Activated naive CD8-positive, alpha-beta T cell treated with anti-CD3 and anti-CD28 coated beads, Interleukin-2, amount 10 ng/mL, durations not matched to agents 7 days and 5 days (primary cell): ENCODE measurements at places on chromosomes 1 and 21. TPM values are rescaled to one million over a fixed set of nuclear protein-coding genes. Genes with fewer than 3 reads are reported as not detected.
A peak's percentile ranks its signal among the peaks of the same experiment; 100 is the strongest.

- peaks cover 10% of the 10 kb centered on the region for H3K27me3 ChIP-seq
- no peak for DNase-seq
- H3K4me1 ChIP-seq, result peaks cover 15% of the 10 kb centered on the region
- H3K4me3 ChIP-seq, result no peak overlapping the region
Observed at GRCh38 chr1:205668951-205669340, 11.4 kb downstream of the SLC45A3 start.

DNA sequence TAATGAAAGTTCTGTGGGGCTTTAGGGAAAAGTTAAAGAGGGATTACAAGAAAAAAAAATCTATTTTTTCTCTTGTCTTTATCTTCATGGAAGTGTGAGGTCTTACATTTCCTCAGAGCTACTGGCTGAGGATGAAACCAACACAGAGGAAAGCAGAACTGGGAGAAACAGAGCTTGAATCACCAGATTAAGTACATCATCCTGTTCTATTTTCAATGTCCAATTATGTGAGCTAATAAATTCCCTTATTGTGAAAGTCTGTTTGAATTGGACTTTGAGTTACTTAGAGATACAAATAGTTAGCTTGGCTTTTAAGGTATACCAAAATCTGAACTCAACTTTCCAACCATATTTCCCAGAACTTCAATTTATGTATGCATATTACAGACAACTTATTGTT lies 69.2 kb downstream of the LPGAT1 start:
- no peak overlapping the region for H3K27ac ChIP-seq
- peaks cover 34% of the 10 kb centered on the region for H3K36me3 ChIP-seq
- no peak overlapping the region for H3K4me3 ChIP-seq
- H3K27me3 ChIP-seq, result no peaks in the 10 kb centered on the region
- H3K4me1 ChIP-seq, result no peaks in the 10 kb centered on the region

DNA sequence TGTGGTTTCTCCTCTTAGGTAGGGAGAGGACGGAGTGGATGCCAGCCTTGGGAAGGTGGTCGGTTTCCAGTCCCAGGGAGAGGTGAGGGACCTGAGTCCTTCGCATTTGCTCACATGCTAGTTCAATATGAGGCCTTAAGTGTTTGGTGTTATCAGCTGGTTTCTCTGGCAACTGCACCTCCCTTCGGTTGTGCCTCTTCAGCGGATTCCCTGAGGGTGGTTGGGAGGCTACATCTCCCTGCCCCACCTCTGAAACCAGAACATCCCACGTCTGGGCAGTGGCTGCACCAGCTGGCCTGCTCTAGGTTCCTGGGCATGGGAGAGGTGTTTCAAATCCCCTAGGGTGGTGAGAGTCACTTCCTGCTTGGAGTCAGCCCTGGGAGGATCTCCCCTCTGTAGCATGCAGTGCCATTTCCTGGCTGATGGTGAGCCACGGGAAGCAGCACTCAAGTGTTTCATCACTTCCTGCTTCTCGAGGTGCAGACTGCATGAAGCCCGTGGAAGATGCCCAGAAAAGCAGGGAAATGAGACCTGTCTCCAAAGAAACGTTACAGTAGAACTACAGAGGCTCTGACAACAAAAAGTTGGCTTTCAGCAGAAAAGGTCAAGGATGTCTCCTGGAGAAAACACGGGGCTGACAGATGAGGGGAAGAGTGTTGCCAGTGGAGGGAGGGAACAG lies 4.5 kb downstream of the TMEM125 start:
- H3K4me3 ChIP-seq, result peak overlapping the region; percentile 74
- H3K4me1 ChIP-seq, result peaks cover 23% of the 10 kb centered on the region
- H3K27ac ChIP-seq, result peak overlapping the region; percentile 100
- peak; percentile 56 for DNase-seq

The OR6K3 gene
- not detected for total RNA-seq

GRCh38 chr1:194084755-194085154 lies 898.3 kb upstream of the B3GALT2 start:
- H3K27ac ChIP-seq, result no peak overlapping the region
- H3K36me3 ChIP-seq, result no peaks in the 10 kb centered on the region
- H3K4me1 ChIP-seq, result peaks cover 2% of the 10 kb centered on the region

DNA sequence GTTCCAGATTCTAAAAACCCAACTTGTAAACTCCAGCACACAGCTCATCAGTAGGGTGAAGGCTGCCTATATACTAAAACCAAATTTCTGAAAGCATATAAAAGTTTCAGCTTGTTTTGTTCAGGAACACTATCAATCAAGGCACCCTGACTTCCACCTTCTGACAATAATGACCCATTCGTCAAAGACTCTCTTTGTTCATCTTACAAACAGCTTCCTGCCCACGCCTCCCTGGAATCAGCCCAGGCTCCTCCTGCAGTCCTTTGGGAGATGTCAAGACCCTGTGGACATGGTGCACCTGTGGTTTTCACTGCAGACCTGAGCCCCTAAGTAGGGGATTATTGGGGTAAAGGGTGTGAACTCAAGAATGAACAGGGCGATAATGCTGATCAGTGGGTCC lies 178.9 kb upstream of the CAMK1G start:
- peaks cover 15% of the 10 kb centered on the region for H3K27me3 ChIP-seq
- no peak overlapping the region for H3K27ac ChIP-seq
- no peaks in the 10 kb centered on the region for H3K4me1 ChIP-seq
- H3K36me3 ChIP-seq, result no peaks in the 10 kb centered on the region

DNA sequence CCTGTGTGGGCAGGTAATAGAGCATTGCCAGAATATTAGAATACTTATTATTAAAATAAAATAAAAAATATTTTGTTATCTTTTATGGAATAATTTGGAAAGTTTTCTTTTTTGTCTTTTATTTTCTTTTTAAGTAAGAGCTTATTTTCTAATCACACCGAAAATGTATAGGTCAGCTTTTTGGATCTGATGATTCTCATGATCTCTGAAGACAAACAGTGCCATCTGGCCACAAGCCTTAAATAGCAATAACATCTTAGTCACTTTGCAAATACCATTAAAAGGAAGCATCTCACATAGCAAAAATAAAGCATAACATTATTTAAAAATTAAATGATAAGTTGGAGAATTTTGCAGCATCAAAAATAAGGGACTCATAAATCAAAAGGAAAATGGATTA lies 213.8 kb downstream of the PLA2G4A start:
- no peak overlapping the region for H3K4me3 ChIP-seq
- no peaks in the 10 kb centered on the region for H3K36me3 ChIP-seq
- H3K4me1 ChIP-seq, result no peaks in the 10 kb centered on the region

DNA sequence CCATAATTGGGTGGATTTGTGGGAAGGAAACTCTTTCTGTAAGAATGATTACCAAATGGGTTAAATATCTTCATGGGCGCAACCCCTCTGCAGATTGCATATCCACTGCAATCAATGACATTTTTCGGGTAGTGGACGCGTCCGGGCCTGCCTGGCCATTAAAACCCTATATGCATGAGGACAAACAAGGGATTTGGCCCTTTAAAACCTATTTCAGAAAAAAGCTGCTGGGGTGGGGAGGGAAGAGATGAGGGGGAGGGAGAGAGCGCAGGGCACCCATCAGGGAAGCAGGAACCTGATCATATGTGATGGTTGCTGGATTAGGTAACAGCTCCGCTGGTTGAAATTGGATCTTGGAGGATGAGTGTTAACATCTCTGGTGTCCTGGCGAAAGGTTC lies 228.8 kb downstream of the PBX1 start:
- H3K27ac ChIP-seq, result no peak overlapping the region
- no peak for DNase-seq
- no peak overlapping the region for H3K4me3 ChIP-seq
- no peaks in the 10 kb centered on the region for H3K36me3 ChIP-seq
- peaks cover 4% of the 10 kb centered on the region for H3K4me1 ChIP-seq

GRCh38 chr1:111920221-111921024 lies 69.0 kb downstream of the KCND3 start:
- no peak overlapping the region for H3K27ac ChIP-seq
- no peak overlapping the region for H3K4me3 ChIP-seq
- H3K4me1 ChIP-seq, result no peaks in the 10 kb centered on the region
- no peak for DNase-seq
- peaks cover 16% of the 10 kb centered on the region for H3K27me3 ChIP-seq
- no peaks in the 10 kb centered on the region for H3K36me3 ChIP-seq

DNA sequence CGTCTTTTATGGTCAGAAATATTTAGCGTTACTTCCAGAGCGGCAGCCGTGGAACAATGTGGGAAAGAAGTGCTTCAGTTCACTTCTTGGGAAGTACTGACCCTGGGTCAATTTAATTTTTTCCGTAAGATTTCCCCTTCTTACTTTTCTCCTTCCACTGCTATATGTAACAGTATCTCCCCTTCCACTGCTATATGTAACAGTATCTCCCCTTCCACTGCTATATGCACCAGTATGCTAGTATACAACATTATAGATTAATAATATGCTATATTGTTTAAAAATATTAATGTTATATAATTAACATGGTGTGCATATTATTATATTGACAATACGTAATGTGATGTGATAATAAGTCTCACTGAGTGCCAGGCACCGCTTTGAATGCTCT lies 69.7 kb upstream of the ERG start:
- no peak overlapping the region for H3K4me3 ChIP-seq
- H3K4me1 ChIP-seq, result no peaks in the 10 kb centered on the region
- no peak for DNase-seq
- no peaks in the 10 kb centered on the region for H3K27me3 ChIP-seq
- H3K27ac ChIP-seq, result no peak overlapping the region

- peak overlapping the region; percentile 92 for H3K4me3 ChIP-seq
- peak overlapping the region; percentile 97 for H3K27ac ChIP-seq
- no peaks in the 10 kb centered on the region for H3K27me3 ChIP-seq
- peaks cover 2% of the 10 kb centered on the region for H3K36me3 ChIP-seq
- peaks cover 32% of the 10 kb centered on the region for H3K4me1 ChIP-seq
Observed at GRCh38 chr1:155192346-155193274, 15.1 kb downstream of the THBS3 start.

DNA sequence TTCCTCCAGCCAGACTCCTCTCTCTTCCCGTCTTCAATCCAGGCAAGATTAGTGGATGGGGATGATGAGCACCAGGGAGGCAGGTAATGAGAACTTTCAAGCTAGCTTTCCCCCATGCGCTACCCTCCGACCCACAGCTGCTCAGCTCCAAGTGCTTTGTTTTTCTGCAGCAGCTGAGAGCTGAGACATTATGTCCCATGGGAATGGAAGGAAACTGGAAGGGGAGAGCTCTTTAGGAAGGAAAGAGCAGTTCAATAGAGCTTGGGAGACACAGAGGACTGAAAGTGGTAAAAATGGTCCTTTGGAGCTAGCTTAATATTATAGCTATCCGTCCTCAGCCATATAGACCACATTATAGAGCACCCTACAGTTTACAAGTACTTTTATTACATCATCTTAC lies 39.8 kb downstream of the RAB3B start:
- peaks cover 9% of the 10 kb centered on the region for H3K4me1 ChIP-seq
- H3K27ac ChIP-seq, result no peak overlapping the region
- H3K27me3 ChIP-seq, result peaks cover 22% of the 10 kb centered on the region
- no peaks in the 10 kb centered on the region for H3K36me3 ChIP-seq

The ACTA1 gene
- not detected for total RNA-seq

DNA sequence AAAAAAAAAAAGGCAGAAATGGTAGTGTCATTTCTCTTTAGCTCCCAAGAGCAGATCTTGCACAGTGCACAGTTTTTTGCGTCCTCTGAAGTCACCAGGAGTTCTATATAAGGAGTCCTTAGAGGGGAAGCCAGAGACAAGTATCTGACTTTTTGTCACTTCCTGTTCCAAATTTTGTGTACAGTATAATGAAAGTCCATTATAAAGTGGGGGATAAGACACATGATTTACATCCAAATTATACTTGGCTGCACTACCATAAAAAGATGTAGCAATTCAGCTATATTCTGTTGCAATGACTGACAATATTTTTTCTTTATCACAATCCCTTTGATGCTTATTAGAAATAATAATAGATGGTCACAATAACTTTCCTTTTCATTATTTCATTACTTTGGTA lies 1276.9 kb upstream of the ADGRL2 start:
- no peak overlapping the region for H3K4me3 ChIP-seq
- DNase-seq, result no peak
- no peak overlapping the region for H3K27ac ChIP-seq
- H3K36me3 ChIP-seq, result no peaks in the 10 kb centered on the region

DNA sequence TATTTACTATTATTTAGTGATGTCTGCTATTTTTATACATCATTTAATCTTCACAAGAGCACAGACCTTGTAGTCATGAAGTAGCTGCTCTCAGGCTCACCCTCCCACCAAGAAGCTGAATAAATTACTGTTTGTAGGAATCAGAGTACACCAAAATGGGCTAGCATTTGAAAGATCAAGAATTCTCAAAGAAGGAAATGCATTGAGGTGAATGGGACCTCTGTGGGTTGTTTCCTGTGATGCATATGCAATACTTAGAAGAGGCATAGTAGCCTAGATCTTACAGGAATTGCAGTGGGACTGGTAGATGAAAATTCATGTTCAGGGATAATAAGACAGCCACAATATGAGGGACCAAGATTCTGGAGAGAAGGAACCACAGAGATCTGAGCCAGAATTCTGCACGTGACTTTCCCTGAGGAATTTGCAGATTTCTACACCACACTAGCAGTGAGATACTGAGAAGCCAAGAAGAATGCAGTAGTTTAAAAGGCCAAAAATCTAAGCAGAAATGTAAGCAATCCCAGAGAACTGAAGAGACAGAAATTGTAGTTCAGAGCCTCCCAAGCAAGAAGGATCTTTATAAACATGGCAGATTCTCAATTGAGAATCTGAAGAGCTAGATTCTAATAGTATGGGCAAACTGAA lies 307.0 kb downstream of the ST6GALNAC3 start:
- no peak for DNase-seq
- no peak overlapping the region for H3K27ac ChIP-seq
- H3K36me3 ChIP-seq, result no peaks in the 10 kb centered on the region
- H3K27me3 ChIP-seq, result no peaks in the 10 kb centered on the region
- H3K4me3 ChIP-seq, result no peak overlapping the region

DNA sequence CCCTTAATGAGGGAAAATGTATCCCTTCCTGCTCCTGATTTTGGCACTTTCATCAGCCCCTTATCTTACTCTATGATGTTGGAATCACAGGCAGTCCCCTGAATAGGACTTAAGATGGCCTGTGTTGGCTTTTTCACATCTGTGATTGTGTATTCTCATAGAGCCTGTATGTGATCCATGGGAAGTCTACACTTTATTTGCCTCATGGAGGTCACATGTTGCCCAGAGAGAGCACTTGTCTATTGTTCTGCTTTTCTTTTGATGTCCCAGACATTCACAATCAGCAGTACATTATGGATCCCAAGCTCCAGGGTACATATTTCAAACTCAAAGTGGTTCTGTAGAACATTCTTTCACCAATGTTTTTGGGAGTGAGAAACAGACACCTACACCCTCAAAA lies 885.2 kb upstream of the ADGRL2 start:
- no peaks in the 10 kb centered on the region for H3K27me3 ChIP-seq
- H3K4me1 ChIP-seq, result no peaks in the 10 kb centered on the region
- no peak overlapping the region for H3K27ac ChIP-seq
- H3K36me3 ChIP-seq, result no peaks in the 10 kb centered on the region
